ENCODE measurements at places on chromosomes 5 and 9. TPM values are rescaled to one million over a fixed set of nuclear protein-coding genes. Genes with fewer than 3 reads are reported as not detected.
A peak's percentile ranks its signal among the peaks of the same experiment; 100 is the strongest.

DNA sequence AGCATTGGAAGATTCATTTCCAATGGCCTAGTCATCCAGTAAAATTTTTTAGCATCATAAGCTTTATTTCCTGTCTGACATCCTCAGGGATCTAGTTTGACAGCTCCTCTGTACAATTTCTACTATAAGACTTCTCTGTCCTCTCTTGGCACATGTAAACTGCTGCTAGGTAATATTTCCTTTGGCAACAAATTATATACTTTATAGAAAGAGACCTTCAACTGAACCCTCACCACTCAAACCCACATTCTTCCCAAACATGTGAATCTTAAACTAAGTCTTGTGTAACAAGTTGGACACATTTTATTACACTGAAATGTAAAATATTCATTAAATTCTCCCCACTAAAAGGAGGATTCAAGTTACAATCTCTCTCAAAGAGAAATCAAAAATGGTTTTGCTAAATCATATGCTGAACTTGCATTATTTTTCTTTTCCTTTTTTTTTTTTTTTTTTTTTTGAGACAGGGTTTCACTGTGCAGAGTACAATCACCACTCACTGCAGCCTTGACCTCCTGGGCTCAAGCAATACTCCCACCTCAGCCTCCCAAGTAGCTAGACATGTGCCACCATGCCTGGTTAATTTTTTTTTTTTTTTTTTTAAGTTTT lies 36.9 kb downstream of the SCAI start:
- peak; percentile 5 for DNase-seq

Gene SELENOP
- total RNA-seq, result 0.16 TPM

Gene SPATA6L
- total RNA-seq, result 6.3 TPM

Gene HAVCR2
- total RNA-seq, result not detected

Gene COMMD10
- 10.9 TPM for total RNA-seq

Gene SYNPO
- 0.44 TPM for total RNA-seq

Data from HT-29 (cell line).